HCT116 (cell line): ENCODE measurements at places on chromosomes 13 and 19. TPM values are rescaled to one million over a fixed set of nuclear protein-coding genes. Genes with fewer than 3 reads are reported as not detected.

DNA sequence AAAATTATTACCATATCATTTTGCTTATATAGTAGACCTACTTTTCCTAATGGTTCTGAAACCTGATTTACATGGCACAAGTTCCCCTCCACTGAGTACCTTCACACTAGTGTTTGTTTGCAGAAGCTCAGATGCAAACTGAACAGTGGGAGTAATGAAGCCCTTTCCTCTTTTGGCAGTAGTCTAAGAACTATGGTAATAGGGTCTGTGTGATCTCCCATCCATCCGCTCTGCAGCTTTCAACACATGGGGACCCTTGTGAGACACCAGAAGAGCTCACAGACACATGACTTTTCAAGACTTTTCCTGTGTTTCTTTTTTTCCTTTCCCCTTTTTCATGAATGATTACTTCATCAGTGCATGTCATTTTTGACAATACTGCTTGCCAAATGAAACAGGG, 336.0 kb downstream of the ATP8A2 start:
- no peak for DNase-seq

The ZNF724 gene
- 7.1 TPM for total RNA-seq

DNA sequence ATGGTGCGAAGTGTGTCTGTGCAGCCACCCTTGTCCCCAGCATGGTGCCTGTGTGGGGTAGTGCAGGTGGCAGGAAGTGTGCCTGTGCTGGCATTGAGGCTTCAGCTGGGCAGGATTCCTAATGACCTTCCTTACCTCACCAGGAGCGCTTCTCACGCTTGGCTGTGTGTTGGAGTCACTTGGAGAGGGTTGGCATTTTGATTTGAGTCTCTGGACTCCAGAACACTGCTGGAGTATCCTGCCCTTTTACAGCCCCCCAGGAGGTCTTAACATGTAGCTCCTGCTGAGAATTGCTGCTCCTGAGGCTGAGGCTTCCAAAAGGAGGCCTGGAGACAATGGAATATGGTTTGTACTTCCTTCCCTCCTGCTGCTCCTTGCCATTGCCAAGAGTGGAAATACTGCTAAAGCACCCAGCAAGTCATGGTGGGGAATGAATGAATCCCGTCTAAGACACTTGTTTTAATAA, 87.1 kb downstream of the ARHGEF7 start:
- DNase-seq, result no peak

GRCh38 chr13:113275387-113275786, 21.7 kb upstream of the LAMP1 start:
- DNase-seq, result peak; percentile 59

The KLK14 gene
- 0.76 TPM for total RNA-seq

- DNase-seq, result no peak
Measured at GRCh38 chr13:74074723-74075122, 59.5 kb downstream of the KLF12 start.
